ENCODE measurements at places on chromosomes 3 and 15.

- peak; percentile 14 for DNase-seq
Observed at GRCh38 chr3:115912372-115912771, 289.1 kb downstream of the GAP43 start.

GRCh38 chr3:135581806-135582205 lies 383.7 kb upstream of the PPP2R3A start:
- DNase-seq = no peak

DNA sequence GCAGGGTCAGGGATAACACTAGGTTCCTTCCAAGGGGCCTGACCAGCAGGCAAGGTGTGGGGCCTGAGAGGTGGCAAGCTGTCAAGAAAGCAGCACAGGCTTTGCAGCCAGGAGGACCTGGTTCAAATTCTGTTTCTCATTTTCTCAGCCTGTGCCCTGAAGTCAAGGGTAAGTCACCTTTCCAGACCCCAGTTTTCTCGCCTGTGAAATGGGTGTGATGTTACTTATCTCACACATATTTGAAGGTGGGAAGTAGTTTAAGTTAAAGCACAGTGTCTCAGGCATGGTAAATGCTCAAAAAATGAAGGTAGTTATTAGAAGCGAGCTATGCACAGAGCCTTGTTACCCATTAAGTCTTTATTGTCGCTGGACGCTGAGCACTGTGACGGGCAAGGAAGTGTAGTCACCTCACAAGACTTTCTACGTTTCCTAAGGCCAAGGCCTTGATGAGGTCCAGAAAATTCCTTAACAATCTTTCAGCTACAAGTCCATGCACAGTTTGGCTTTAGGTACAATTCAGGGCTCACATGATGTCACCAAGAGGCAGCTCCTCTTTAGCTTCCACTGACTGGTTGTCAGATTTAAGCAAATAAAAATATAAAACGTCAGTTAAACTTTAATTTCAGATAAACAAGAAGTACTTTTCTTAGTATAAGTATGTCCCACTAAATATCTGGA lies 522.6 kb upstream of the PROK2 start:
- DNase-seq = no peak

- peak; percentile 22 for DNase-seq
Observed at GRCh38 chr15:39797407-39797806, 14.8 kb upstream of the FSIP1 start.

GRCh38 chr15:68418611-68419161 lies 13.3 kb downstream of the ITGA11 start:
- DNase-seq = peak; percentile 88

DNA sequence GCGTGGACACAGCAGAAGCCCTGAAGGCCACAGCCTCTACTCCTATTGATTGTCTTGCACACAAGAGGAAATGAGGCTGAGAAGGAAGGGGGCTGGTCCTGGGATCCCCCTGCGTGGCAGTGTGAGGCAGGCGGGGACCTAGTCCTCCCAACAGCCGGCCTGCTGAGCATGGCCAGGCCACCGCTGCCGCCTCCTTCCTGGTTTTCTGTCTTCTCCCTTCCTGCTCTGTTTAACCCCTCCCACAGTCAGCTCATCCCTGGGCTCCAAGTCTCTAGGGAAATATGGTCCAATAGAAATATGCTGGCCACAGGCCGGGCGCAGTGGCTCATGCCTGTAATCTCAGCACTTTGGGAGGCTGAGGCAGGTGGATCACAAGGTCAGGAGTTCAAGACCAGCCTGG lies 42.1 kb upstream of the HES1 start:
- DNase-seq = no peak

DNA sequence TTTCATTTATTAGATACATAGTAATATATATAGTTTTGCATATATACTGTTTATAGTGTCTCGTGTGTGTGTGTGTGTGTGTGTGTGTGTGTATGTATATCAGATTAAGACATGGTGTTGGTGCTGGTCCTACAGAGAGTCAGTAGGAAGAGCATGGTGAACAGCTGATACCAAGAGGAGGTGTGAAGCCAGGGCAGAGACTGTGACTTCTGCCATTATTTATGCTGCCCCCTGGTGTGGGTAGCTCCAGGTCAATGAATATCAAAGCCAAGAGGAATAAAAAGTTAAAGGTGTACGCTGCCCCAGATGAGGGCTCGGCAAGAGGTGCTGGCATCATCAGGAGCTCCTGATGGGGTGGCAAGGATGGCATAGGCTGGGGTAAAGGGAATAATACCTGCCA lies 299.5 kb upstream of the RASGRP1 start:
- no peak for DNase-seq

GRCh38 chr3:174330303-174330702 lies 528.8 kb upstream of the NAALADL2 start:
- peak; percentile 85 for DNase-seq

DNA sequence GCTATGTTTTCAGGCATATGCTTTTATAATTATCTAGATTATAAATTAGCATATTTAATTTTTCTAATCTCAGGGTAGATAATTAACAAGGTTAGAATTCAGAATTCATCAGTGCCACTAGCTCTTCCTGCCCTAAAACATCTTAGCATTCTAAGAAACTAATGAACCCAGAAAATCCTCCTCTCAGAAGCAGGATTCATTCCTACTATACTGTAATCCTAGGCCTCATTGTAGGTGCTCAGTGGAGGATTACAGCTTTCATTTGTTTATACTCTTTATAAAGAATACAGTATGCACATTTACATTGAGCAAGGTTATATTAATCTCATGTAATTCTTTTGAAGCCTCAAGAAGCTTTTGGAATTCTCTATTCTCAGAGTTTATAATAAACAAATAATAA lies 20.9 kb downstream of the ACAD11 start:
- no peak for DNase-seq

DNA sequence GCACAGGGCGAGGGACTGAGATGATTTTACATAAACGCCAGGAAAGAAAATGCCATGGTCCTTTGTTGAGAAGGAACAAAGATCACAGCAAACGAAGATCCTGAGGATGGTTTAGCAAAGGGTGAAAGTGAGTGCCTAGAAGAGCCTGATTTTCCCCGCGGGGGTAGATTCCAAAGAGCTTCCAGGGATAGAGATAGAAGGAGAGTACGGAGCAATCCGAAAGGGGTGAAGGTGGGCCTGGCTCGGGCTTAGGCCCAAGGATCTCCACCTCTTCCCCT lies 977 bp downstream of the CDC25A start:
- no peak for DNase-seq

GRCh38 chr15:58064980-58065444 lies 499 bp downstream of the ALDH1A2 start:
- DNase-seq = no peak

DNA sequence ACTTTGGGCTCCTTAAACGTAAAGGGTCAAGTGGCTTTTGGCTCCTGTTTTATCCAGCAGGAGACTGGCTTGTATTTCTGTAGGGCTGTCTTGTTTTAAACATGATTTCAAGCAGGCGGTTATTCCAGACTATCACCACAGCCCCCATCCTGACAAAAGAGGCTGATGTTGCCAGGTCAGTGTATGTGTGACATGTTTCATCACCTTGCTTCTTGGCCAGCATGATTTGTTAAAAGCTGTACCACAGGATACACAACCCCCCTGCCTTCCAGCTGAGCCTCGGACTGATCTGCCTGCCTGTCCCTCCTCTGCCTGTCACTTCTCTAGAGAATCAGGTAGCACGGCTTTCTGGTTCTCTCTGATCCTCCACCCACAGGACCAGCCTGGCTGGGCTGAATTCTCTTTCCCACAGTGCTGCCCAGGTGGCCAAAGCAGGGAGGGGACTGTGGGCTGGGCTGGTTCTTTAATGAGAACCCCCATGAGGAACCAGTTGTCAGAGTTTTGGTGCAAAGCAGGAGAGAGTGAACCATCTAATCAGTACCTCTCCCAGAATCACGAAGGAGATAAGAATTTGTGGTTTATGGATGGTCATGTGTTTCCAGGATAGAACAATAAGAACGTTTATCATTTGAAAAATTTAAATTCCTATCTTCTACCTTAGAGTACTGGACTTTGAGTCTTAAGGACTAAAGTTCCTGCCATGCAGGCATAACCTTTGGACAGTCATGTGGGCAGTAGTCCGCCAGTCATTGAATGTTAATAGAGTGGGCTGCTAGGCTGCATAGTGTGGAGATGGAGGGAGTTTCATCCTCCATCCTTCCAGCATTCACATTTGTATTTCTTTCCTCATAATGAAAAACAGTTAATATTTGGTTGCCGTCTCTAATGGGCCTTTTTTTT lies 8.8 kb downstream of the ABHD6 start:
- no peak for DNase-seq

DNA sequence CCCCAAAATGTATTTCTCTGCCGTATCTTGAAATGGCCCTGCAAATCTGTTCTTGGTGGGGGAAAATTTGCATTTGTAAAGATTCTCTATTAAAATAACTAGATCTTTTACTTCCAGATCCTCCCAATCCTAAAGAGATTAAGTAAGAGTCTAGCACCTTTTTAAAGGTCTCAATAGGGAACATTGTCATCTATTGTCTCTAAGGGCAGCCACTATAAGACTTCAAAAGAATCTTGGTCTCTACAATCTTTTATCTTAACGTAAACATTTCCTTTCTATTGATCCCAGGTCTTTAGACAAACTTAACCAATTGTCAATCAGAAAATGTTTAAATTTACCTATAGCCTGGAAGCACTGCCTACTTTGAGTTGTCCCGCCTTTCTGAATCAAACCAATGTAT lies 1313.3 kb downstream of the ROBO2 start:
- DNase-seq = no peak

- DNase-seq = peak; percentile 15
Observed at GRCh38 chr3:1082108-1082507, 10.7 kb upstream of the CNTN6 start.

GRCh38 chr15:67108122-67108961 lies 42.9 kb downstream of the SMAD3 start:
- no peak for DNase-seq

GRCh38 chr3:54901906-54902685 lies 25.8 kb downstream of the LRTM1 start:
- DNase-seq = no peak

DNA sequence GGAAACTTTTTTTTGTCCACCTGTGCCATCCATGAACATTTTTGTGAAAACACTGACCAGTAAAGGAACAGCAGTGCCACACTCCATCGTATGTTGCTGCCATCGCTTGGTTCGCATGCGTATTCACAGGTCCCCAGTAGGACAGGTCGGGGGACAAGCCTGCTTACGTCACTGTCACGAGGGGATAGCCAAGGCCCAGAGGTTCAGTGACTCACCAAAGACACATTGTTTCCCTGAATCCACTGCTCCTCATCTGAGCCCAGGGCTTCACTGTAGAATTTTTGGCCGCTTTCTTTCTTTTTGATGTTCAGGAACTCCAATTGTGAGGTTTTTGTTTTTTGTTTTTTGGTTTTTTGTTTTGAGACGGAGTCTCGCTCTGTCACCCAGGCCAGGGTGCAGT lies 5.9 kb downstream of the ADPRH start:
- DNase-seq = no peak

DNA sequence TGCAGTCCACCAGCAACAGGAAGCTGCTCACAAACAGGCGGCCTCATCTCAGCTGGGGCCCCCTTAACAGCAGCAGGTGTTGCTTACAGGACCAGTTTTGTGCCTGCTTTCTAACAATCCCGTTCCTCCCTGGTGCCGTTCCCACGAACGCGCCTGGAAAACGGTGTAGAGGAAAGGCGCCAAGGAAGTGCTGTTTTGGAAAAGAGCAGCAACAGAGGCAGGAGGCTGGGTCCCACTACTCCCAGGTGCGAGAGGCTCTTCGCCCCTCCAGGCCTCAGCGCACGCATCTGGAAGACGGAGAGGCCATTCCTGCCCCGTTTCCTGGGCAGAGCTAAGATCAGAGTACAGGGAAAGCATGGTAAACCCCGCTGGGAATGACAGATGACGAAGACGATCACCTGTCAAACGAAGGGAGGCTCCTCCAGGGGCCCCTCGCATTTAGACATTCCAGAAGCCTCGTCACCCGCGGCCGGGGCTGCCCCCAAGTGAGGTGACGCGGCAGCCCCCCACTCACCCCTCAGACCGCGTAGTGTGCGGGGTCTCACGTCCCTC lies 603 bp downstream of the SCAPER start:
- peak; percentile 16 for DNase-seq

DNA sequence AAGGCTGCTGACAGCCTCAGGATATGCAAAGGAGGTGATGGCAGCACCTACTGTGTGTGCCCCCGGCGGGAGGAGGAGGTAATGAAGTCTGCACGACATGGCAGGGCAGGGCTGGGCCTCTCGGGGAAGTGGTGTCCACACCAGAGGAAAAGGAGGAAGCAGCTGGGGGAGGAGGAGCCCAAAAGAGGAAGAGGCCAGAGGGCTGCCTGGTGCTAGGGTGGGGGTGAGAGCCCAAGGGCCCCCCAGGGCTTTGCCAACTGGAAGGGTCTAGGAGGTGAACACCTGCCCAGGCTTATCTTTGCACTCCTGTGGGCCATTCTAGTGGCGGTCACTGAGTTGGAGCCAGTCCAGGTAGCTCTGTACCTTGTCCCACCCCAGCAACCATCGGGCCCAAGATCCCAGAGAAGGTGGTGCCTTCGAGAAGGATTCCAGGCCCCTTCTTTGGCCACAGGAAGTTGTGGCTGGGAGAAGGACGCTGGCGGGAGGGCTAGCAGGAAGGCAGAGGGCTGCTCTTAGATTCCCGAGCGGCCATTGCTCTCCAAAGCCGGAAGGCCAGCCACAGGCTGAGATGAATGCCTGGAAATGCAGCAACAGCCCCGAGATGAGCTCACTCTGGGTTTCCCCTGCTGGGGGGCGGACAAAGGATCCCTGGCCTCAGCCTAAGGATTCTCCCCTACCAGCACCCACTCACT lies 7.0 kb downstream of the GNAI2 start:
- DNase-seq = peak; percentile 72

DNA sequence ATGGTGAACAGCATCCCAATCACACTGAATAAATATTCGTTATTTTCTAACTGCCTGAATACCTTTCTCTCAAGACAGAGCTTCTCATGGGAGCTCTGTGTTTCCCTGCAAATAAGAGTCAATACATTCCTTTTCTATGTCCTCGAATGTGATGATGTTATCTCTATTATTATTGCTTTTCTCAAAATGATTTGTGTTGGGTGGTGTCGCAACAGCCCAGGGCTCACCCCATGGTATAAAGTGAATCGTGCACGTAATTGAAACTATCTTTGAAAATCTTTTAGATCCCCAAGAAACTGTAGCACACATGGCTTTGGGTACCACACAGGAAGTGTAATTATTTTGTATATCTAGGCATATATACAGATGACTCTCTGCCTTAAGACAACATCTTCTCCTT lies 190.6 kb upstream of the LRTM1 start:
- DNase-seq = no peak

- DNase-seq = peak; percentile 77
Observed at GRCh38 chr3:143171141-143171980, 51.8 kb downstream of the CHST2 start.

GRCh38 chr3:79140708-79141107 lies 627.1 kb downstream of the ROBO1 start:
- peak; percentile 72 for DNase-seq

DNA sequence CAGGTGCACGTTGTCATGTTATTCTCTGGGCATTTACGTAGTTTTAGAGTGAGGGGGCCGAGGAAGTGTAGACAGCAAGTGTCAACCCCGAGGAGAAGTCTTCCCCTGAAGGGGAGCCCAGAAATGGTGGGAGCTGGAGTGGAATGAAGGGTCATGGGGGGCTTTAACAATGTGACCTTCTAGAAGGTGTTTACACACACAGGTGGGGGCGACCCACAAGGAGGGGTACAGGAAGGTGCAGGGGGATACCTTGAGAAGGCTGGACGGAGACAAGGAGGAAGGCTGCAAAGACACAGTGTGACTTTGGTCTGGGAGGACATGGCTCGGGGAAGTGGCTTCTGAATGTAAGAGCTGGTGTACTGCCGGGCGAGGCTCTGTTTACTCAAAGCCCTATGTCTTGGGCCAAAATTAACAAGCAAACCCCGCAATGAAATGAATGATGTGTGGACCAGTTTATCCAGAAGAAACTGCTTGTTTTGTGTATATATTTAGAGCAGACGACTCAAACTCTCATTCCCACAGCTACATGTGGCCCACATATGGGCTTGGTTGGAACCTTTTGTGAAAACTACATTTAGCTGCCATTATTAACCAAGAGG lies 18.7 kb downstream of the TRPM1 start:
- DNase-seq = peak; percentile 51
